ENCODE measurements at places on chromosomes 16 and 17.

DNA sequence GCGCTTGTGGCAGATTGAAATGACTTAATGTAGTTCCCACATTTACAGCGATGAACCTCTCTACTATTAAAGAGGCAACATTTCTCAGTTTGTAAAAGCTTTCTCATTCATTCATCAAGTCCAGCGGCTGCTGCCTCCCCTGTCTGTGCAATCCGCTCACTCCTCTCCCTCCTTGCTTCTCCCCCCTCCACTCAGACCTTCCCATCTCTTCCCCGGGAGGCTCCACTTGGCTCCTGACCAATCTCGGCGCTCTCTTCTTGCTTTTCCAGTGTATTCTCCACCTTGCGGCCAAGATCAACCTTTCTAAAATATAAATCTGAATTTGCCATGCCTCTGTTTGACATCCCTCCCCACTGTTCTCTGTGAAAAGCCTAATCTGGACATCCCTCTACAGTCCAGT, 117.5 kb downstream of the ASIC2 start:
- no peak for DNase-seq

- no peak for DNase-seq
These were observed 9.5 kb upstream of the KSR1 start for GRCh38 chr17:27446569-27447301.

GRCh38 chr17:50564916-50565315, 4.4 kb downstream of the CACNA1G start:
- no peak for DNase-seq

GRCh38 chr17:74008196-74008595, 195.3 kb upstream of the RPL38 start:
- no peak for DNase-seq

DNA sequence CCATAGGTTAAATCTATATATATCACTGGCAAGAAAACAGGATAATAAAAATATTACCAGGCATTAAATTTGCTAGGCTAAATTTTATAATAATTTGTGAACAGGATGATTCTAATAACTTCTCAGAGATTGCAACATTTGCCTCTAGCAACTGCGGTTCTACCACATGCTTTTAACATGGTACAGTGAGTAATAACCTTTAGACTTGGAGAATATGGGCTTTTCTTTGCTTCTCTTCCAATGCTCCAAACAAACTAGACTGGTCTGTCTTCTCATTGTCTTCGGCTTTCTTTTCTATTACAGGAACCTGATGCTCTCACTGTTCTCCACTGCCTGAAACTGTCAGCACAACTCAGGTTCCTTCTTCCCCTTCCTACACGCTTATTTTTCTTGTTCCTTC, 80.6 kb downstream of the CA4 start:
- no peak for DNase-seq

DNA sequence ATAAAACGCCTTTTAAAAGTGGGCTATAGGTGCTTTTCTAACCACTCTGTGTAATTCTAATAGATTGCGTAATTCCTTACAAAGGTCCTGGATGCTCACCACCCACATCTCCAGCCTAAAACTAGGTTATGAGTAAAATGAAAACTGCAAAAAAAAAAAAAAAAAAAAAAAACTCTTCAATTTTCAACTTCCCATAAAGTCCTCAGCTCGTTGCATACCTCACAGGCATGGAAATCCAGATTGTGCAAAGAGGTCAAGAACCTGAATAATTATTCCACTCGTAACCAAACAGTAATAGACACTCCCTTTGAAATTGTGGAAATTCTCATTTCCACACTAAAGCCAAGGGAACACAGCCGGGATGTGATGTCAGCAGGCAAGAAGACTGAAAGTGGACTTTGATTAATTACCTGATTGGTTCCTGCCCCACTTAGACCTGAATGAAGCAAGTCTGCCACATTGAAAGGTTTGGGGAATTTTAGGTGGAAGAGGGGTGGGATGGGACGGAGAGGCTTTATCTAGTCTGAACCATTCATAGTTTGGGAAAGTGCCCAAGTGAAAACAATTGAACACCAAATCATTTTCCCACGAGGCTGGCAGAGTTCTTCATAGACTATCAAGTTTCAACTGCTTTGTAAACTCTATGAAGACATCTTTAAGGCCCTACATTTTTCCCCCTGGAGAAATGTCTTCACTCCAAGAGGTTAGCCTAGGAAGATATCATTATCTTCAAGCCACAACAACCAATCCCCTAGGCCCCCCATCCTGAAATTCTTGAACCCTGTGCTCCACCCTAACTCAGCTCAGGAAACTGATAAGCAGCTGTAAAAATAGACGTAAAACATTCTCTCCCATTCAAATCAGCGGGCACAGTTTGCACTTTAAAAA, 49.1 kb upstream of the TANC2 start:
- no peak for DNase-seq

GRCh38 chr16:50025537-50025931, 509 bp downstream of the CNEP1R1 start:
- no peak for DNase-seq

- DNase-seq, result no peak
These were observed 10.9 kb downstream of the JUP start for GRCh38 chr17:41775394-41776226.

DNA sequence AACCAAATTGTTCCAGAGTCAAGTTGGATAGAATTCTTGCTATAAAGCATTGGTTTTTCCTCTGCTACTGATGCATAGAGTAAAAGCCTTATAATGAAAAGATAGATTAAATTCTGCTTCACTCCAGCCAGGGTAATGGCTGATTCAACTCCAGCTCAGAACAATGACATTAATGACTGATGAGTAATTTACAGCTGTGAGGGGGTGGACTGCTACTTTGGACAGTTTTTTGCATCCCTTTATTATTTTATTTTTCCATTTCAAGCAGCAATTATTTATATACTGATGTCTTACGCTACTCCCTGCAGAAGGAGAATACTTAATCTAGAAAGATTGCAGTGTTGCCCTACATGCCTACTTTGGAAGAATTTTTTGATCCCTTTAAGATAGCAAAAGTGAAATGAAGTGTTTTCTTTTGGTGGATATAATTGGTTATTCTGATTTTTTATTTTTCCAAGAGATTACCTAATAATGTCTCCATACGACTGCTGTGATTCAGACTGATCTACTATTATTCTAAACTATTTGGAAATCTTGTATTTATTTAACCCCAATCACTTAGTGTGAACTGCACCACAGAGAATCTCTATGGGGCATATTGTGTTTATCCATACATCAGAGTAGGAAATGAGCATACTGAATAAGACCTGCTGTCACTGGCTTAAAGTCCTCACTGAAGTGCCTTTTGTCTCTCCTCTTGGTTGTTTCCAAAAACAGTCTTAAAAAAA, 149.5 kb downstream of the TRIM37 start:
- DNase-seq, result no peak

- DNase-seq, result no peak
These were observed 5.3 kb downstream of the LMF1 start for GRCh38 chr16:965487-965886.

GRCh38 chr17:8477715-8478441, 42.2 kb downstream of the NDEL1 start:
- DNase-seq, result no peak

- no peak for DNase-seq
These were observed 80.9 kb downstream of the DNAH17 start for GRCh38 chr17:78496311-78496710.

DNA sequence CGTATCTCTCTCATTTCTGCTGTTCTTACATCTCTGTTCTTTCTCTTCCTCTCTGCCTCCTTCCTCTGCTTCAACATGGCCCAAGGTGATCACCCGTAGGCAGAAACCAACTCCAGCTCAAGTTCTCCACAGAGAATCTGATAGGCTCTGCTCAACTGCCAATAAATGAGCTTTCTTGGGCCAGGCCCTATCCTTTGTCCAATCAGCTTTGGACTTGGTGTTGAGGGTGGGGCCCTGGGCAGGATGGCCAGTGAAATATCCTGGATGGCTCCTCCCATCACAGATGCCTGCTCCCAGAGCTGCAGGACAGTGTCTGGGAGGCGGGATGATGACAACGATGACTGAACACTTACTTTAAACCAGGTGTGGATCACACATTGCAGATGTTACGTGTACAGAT, 17.4 kb upstream of the BRD7 start:
- no peak for DNase-seq

DNA sequence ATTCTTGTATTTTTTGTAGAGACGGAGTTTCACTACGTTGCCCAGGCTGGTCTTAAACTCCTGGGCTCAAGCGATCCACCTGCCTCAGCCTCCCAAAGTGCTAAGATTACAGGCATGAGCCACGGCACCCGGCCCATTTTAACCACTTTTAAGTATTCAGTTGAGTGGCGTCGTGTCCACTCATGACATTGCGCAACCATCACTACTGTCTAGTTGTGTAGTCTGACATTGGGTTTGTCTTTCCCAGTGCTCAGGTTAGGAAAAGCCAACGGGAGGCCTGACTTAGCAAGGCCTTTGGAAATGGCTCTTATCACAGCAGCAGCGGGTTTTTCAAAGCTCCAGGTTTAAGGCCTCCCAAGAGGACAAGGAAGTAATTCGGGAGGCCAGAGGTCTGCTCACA, 58.7 kb downstream of the LITAF start:
- DNase-seq, result no peak

DNA sequence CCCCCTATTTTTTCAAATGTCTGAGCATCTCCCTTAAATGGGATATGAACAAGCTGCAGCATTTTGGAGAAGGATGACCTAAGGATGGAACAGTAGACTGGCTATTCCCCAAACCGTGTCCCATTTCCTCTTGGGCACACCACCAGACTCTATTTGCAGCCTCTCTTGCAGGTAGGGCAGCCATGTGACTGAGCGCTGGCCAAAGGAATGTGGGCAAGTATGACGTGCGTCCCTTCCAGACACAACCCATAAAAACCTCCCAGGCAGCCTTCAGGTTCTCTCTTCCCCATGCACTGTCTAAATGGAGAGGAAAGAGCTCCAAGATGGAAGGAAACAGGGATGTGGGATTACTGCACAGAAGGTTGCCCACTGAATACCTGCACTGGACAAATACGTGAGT, 149.7 kb downstream of the CCT6B start:
- no peak for DNase-seq

DNA sequence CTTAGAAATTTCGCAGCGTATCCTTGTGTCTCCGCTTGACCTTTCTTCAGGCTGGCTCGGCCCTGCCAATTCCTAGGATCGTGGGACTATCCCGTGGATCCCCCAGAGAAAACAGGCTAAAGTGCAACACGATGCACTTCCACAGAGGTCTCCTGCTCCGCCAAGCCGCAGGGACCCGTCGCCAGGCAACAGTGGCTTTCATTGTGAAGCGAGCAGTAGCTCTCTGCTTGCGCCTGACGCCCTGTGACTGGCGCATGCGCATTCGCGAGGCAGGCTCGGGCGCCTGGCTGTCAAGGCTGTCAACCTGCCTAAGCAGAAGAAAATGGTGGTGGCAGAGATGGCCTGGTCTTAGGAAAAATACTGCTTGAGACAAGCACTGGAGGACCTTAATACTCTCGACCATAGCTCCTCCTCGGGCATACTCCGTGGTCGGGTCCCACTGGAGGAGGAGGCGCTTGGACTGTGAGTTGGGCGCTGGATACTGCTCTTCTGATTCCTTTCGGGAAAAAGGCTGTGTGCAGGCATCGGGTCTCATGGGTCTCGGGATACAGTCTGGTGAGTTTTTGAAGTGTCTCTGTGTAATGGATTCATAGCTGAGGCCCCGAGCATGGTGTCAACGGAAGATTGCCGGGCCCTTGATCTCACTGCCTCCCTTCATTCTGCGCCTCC, 2336.1 kb downstream of the TP53TG3F start:
- DNase-seq, result no peak

DNA sequence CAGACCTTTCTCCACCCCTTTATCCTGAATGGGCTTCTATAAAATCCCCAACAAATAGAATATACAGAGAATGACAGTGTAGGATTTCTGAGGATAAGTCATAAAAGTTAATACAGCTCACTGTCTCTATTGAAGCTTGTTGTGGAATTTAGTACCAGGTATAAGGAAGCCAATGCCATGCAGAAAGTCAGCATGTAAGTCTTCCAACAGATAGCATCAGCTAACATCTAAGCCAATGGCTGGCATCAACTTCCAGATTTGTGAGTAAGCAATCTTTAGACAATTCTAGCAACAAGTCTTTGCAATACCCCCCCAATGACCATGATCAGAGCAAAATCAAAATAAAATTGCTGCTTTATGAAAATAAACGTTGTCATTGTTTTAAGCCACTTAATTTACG, 22.5 kb upstream of the LRRC37A3 start:
- DNase-seq, result no peak

- DNase-seq, result no peak
These were observed 93.9 kb upstream of the DNAH17 start for GRCh38 chr17:78670850-78671725.

DNA sequence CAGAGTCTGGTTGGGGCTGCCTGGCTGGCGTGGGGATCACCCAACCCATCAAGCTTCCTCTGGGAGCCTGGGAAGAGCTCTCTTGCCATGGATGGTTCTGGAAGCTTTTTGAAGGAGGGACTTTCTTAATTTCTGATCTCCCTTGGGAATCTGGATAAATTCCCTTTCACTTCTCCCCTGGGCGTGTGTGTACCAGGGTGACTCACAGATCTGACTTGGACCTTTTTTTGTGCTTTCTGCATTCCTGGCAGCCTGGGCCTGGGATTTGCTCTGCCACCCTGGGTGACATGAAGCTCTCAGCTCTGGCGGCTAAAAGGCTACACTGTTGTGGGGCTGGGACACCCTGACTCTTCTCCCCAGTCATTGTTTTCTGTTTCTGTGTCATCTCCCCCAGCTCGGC, 70.1 kb downstream of the ABCC1 start:
- DNase-seq, result no peak

DNA sequence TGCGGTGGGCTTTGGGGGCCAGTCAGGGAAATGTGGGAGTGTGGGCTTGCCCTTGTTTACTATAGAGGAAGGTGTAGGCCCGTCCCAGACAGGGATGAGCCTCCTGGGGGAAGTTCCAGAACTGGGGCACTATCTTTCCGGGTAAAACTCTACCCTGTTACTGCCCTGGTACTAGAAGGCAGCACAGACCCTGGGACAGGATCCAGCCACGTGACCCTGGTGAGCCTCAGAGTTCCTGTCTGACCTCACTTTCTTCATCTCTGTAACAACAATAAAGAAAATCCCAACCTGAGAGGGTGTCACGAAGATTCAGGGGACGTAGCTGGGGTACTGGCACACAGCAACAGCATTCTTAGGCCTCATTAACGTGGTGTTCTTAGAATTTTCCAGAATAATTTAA, 239.6 kb upstream of the FOXF1 start:
- no peak for DNase-seq

DNA sequence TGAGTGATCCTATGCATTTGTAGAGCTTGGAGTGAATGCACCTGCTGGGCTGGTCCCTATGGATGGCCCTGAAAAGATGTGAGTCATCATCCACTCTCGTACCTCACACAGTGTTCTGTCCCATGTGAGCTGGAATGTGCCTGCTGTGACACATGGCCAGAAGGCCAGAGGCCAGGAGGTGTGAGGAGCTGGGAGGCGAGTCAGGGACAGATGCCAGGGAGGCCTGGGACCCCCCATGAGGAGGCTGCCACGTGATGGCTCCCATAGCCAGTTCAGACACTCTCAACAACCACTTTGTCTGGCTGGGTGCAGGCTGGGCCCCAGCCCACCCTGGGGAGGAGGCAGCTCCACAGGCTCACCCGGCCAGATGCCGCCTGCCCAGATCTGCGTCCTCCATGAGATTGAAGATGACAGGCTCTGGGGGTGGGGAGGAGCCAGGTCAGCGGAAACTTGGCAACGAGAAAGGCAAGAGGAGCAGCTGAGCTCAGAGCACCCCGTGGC, 168.8 kb downstream of the C16orf78 start:
- DNase-seq, result no peak
